ENCODE measurements at places on chromosomes 1 and 21.

- DNase-seq = no peak
Observed at GRCh38 chr1:217360510-217360909, 270.4 kb downstream of the GPATCH2 start.

DNA sequence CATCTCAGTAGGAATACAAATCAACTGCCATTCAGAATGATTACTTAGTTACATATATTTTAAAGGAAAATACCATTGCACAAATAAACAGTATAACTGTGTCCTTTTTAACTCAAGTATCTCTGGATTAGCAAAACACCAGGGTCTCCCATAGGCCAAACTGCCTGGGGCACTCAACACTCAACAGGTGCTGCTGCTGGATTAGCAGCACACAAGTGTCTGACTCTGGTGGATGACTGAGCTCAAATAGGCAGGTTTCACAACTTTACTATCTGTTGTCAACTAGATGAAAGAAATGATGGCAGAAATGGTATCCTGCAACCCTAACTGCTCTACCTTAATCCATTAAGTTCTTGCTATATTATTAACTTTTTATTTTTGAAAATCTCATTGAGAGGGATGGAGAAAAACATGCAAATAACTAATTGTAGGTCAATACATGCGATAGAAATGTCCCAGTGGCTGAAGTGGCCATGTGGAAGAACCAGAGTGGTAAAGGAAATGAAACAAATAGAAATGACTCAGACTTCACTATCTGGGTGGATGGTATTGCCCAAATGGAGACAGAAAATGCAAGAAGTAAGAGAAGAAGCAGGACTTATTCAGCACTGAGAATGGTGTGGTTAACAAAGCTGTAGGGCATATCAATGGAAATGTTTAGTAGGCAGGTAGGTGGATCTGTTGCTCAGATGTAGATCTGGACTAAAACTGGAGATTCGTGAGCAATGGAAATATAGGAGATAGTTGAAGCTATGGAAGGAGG, 90.8 kb upstream of the CCDC190 start:
- DNase-seq = no peak

DNA sequence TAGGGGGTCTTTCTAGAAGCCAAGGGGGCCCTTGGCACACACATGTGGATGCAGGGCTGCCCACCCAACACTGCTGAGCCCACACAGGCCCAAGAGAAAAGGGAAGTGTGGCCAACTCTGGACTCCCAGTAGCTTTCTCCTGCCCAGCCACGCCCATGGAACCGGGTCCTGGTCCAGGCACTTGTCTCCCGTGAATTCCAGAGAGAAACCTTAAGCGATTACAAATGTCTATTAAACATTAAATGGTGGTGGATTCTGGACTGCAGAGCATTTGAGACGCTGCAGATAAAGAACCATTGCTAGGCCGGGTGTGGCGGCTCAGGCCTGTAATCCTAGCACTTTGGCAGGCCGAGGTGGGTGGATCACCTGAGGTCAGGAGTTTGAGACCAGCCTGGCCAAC, 100.6 kb upstream of the ARHGEF16 start:
- DNase-seq = no peak

- DNase-seq = no peak
Observed at GRCh38 chr1:59007820-59008598, 224.2 kb upstream of the JUN start.
